ENCODE measurements at places on chromosomes 5 and 9.

- DNase-seq: no peak
These were observed 87.5 kb upstream of the RANBP3L start for GRCh38 chr5:36389245-36389644.

DNA sequence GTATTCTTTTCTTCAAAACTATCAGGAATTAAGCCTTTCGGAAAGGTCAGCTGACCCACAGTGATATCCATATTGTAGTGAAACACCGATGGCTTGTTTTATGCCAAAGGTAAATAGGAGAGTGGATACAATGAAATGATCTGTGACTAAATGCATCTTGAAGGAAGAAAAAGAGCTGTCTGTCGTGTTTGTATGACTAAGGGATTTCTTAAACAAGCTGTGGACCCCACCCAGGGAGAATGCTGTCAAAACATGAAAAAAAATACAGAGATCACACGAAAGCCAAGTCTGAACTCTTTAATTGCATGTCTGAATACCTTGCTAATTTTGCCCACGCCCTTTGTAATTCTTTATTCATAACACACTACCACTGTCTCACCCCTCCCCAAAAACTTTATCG lies 286.4 kb upstream of the WWC1 start:
- DNase-seq: no peak

DNA sequence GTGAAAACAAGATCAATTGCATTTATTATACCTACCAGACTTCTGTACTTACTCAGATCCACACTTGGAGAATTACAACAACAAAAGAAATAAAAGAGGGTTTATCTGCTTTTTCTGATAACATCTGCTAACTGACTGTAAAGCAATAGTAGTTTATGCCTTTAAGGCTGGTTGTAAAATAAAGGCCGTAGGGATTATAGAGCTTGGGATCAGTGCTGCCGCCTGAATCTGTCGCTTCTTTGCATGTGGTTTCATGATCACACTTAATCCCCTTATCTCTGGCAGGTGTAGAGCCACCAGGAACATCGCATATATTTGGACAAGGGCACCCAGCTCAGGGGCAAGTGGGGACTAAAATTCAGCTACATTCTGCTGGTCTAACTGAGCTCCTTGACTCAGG lies 146.7 kb downstream of the CCDC192 start:
- DNase-seq: no peak

- DNase-seq: no peak
These were observed 30.5 kb upstream of the HK3 start for GRCh38 chr5:176929654-176930053.

- no peak for DNase-seq
These were observed 225.0 kb downstream of the FANCC start for GRCh38 chr9:95092262-95093072.

DNA sequence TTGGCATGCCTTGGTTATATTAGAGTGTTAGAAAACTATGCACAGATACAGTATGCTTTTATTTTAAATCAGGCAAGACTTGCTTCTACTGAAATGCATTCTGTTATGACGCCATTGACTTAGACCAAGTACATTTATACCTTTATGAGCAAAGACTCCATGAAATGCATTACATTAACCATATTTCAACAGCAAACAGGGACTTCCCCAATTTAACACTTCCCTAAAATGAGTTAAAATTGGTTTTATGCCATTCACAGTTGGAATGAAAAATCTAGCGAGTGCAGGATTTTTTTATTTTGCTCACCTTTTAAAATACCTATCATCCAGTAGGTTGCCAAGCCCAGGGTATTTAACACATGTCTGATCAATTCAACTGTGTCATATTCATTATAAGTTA lies 272.1 kb upstream of the IZUMO3 start:
- no peak for DNase-seq

- DNase-seq: no peak
These were observed 34.8 kb upstream of the GLRX start for GRCh38 chr5:95857185-95857945.

- DNase-seq: no peak
These were observed 22.1 kb upstream of the PTGES start for GRCh38 chr9:129774791-129775447.

- no peak for DNase-seq
These were observed 7.6 kb downstream of the GFI1B start for GRCh38 chr9:132986114-132986513.

- no peak for DNase-seq
These were observed 69.3 kb downstream of the SHB start for GRCh38 chr9:37999588-38000189.

- DNase-seq: no peak
These were observed 28.0 kb downstream of the TEX10 start for GRCh38 chr9:100324594-100325200.

DNA sequence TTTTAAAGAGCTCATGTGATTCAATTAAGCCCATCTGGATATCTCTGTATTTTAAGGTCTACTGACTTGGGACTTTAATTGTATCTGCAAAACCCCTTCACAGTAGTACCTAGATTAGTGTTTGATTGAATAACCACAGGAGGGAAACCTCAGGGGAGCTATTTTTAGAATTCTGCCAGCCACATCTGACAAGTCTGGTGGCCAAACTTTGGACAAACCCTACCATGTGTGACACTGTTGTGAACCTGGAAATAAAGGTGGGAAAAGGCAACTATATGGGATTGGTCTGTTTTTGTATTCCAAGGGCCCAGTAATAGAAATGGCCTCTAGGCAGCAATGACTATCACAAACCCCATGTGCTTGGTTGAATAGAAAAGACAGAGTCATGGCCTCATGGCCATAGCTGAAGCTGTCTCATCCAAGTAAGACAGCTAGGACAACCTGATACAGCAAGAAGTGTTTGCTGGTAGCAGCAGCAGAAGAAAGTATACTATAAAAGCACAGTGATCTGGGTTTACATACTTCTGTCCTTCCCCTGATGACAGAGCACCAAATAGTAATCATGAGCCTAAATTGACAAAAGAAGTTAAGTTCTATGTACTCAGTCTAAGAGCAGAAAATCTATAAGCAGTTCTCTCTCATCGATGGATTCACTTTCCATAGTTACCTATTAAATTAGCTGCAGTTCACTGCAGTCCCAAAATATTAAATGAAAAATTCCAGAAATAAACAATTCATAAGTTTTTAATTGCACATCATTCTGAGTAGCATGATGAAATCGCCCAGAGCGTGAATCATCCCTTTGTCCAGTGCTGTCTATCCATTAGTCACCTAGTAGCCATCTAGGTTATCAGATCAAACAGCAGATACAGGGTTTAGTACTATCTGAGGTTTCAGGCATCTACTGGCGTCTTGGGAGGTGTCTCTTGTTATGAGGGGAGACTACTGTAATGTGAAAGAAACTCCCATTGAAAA lies 189.8 kb downstream of the ARHGAP26 start:
- DNase-seq: no peak

GRCh38 chr5:68336200-68336599 lies 120.6 kb downstream of the PIK3R1 start:
- no peak for DNase-seq

GRCh38 chr5:173495225-173495904 lies 121.1 kb downstream of the BOD1 start:
- DNase-seq: no peak

DNA sequence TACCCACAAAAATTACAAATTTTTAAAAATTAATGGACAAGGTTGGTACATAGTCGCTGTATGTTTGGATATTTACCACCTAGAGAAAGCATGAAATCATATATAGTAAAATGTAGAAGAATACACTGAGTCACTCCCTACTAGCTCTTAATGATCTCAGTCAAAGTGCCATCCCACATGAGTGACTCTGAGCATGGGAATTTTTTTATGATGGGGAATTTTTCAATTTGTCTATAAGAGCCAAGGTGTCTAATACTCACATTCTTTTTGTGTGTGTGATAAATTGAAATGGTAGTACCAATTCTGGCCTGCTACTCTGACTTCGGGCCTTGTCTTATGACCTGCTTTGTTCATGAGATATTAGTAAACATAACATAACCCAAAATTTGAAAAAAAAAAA lies 483.2 kb downstream of the CDH10 start:
- DNase-seq: no peak

DNA sequence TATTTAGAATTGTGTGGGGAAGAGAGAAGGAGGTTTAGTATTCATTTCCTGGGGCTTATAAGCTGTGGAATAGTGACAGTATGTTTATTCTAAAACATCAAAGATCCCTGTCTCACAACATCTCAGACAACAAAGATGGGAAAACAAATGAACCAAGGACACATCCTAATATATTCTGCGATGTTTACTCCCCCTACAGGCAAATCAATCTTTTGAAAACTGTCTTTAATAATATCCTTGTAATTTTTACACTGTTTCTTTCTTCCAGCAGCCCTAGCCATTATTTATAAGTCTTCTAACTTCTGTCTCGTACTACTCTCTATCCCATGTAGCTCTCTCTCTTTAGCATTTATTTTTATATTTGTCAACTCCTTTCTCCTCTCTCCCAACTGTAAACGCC lies 33.5 kb upstream of the TMEM252 start:
- DNase-seq: no peak

GRCh38 chr9:88435336-88435735 lies 47.1 kb downstream of the SPIN1 start:
- DNase-seq: no peak

GRCh38 chr5:32679218-32679617 lies 31.9 kb upstream of the NPR3 start:
- no peak for DNase-seq

DNA sequence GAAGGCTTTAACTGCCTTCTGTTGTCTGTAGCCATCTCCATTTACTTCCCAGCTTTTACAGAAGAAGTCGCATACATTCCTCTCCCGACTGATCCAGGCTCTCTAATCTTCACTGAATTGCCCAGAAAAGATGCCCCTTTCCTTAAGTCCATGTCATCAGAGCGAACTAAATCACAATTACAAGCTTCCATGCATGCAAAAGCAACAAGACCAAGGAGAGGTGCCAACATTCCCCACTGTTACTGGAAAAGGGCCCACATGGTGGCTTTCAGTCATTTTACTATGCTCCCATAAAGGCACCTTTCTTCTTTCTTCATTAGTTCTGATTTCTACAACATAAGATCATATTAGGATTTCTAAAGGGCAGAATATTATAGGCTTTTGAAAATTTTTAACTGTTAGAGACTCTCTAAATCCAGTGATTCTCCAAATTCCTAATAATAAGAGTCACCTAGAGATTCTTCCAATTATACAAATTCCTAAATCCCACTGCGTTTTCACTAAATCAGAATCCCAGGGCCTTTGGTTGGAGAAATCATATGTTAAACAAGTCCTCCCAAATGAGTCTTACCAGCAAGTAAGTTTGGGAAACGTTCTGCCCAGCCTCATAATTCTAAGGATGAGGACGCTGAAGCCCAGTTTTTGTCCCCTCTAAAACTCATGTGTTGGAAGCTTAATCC lies 17.0 kb upstream of the ZFR start:
- DNase-seq: no peak

GRCh38 chr9:112912636-112913035 lies 22.0 kb upstream of the SLC46A2 start:
- DNase-seq: no peak

DNA sequence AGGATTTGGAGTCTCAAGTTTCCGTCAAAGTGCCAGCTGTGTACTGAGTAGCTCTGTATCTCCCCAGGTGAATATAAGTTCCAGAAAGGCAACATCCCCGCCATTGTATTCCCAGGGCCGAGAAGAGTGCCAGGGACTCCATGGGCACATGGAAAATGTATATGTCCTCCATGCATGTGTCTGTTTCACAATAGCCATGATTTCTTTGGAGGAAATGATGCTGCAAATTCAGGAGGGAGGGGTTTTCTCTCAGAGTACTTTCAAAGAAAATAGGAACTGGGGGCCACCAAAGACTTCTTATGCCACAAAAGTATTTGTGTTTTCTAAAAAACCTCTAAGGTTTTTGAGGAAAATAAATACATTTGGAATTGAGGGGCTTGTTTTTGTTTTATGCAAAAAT lies 524.6 kb downstream of the BNC2 start:
- DNase-seq: no peak

DNA sequence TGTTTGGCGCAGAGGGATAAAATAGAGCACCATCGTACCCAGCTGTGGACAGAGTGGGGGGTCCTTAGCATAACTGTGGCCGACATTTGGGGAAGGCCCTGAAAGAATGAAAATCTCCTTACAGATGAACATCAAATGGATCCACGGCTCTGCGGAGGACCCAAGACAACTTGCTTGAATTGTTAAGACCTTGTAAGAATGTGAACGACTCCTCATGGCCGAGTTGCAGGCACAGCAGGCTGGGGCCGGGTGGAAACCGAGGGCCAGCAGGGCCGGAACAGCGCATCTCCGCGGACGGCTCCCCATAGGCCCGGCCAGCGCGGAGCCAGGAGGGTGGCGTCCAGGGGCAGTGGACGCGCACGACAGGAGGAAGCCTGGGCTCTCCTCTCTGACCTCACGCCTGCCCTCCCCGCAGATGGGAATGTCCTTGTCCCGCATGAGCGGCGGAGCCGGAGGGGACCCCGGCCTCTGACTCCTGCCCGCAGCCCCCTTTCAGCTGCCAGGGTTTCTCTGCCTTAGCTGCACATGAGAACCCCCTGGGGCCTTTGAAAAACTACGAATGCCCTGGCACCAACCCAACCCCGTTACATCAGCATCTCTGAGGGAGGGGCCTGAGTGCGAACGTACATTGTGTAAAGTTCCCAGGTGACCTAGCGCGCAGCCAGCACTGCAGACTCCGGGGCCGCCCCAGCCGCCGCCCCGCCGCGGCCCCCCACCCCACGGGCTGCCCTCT lies 36.2 kb upstream of the PTCH1 start:
- DNase-seq: no peak

- no peak for DNase-seq
These were observed 48.3 kb downstream of the TMEFF1 start for GRCh38 chr9:100521282-100521681.

DNA sequence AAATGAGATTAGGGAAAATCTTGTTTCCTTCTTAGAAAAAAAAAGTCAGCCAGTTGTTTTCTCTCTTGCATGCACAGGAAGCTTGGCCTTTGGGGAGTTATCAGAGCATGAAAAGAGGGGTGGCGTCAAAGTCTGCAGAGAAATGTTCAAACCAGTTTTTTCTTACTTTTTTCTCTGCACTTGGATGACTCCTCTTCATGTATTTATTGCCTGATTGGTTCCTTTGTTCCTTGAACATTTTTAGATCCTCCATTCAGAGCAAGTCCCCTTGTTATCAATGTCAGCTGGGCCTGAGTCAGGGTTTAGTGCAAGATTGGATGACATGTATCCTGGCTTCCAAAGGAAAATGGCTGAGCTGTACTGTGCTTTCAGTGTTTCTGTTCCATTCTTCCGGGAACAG lies 392.6 kb upstream of the BRINP1 start:
- no peak for DNase-seq

DNA sequence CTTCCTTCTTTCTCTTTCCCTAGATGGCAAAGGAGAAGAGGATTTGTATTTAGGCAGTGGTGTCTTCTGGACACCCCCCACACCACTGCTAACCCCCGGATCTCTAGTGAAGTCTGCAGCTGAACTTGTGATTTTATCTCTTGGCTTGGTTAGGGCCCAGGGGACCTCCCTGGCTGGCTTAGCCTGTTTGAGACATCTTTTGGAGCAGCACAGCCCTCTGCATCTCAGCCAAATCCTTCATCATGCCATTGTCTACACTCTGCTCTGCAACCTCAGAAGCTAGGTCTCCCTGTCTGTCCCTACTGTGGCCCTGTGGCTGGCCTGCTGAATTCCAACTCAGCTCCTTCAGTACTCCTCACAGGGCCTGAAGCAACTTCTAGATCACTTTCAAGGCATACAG lies 81.7 kb downstream of the MUSK start:
- DNase-seq: no peak

Data from stimulated activated CD8-positive, alpha-beta memory T cell treated with anti-CD3 and anti-CD28 coated beads, Interleukin-2, amount 100 ng/mL, for 1 hour (primary cell).